ENCODE measurements at places on chromosomes 2 and 18.

DNA sequence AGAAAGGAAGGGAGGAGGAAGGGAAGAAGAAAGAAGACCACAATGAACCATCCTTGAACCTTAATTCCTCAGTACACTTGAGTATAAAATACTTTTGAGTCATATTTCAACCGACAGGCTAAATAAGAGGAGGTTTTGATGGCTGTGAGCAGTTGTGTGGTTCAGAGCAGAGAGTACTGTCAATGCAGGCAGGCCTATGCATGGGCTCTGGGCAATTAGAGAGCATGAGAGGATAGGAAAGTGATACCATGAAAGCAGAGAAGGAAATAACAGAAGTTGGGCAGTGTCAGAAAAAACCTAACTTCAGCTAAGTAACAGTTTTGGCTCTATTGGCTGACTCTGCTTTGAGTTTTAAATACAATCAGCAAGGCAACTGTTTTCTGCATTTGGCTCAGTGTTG is 123.6 kb upstream of the STK17B start:
- no peak for DNase-seq

- peak; percentile 34 for DNase-seq
Measured at GRCh38 chr2:219386532-219387280, 1.0 kb downstream of the DNPEP start.

- DNase-seq: peak; percentile 56
Measured at GRCh38 chr2:23624378-23624777, 239.4 kb downstream of the KLHL29 start.

GRCh38 chr18:73735836-73736235 is 411.8 kb downstream of the FBXO15 start:
- DNase-seq: no peak

DNA sequence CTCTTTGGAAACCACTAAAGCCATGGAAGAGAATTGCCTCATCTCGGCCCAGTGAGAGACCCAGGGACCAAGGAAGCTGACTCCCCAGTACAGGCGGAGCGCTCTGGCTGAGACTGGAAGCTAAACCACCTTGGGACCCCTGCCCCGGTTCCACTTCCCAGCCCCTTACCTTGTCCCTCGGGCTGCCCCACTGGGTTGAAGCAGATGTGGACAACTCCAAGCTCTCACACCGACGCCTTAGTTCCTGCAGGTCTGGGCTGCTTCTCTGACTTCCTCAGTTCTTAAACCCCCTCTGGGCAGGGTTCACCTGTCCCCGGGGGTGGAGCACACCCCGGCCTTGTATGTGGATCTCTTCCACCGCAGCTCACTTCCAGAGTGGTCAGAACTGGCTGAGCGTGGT is 266.2 kb downstream of the PHLPP1 start:
- DNase-seq: no peak

- DNase-seq: no peak
Measured at GRCh38 chr18:49073437-49073836, 122.7 kb upstream of the SMAD7 start.

DNA sequence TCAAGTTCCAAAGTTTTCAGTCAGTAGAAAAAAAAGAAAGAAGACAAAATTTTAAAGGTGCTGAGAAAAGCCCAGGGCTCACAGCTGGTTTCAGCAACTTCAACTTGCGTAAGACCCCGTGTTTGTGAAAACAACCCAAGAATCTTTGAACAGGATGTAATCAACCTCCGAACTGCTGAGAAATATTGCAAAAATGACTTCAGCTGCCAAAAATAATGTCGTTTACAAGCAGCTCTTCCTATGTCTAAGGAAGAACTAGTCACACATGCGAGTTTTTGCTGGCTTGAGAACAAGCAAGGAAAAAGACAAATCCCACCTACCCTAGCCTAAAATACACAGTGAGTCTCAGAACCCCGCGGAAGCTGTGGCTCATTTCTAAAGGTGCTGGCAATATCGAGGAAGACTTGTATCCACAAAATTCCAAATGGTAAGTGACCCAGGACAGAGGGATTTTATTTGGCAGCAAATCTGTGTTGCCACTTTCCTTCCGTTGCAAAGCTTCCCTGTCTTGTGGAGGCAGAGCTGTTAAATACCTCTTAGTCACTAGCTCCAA is 59.8 kb upstream of the SLC8A1 start:
- DNase-seq: peak; percentile 61

- DNase-seq: no peak
Measured at GRCh38 chr18:59681051-59681450, 16.2 kb downstream of the CCBE1 start.

- DNase-seq: no peak
Measured at GRCh38 chr2:149860276-149860921, 272.8 kb upstream of the MMADHC start.

GRCh38 chr2:231673348-231673770 is 35.0 kb upstream of the PTMA start:
- no peak for DNase-seq

DNA sequence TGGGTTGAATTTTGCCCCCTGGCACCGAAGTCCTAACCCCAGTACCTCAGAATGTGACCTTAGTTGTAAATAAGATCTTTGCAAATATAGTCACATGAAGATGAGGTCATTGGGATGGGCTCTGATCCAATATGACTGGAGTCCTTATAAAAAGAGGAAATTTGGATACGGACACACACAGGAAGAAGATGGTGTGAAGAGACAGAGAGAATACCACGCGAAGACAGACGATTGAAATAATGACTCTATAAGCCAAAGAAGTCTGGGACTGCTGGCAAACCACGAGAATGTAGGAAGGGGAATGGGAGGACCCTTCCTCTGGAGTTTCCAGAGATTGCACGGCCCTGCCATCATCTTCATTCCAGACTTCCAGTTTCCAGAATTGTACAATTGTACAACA is 98.6 kb downstream of the CPO start:
- DNase-seq: no peak

DNA sequence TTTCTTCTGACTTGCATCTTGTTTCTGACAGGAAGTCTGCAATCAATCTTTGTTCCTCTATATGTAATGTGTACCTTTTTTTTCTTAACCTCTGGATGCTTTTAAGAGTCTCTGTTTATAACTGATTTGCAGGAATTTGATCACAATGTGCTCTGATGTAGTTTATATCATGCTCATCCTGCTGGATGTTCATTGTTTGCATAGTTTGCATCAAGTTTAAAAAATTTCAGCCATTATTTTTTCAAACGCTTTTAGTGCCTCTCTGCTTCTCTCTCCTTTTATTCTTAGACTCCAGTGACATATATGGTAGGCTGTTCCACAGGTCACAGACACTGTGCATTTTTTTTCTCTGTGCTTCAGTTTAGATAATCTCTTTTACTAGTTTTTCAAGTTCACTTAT is 23.9 kb downstream of the RBKS start:
- no peak for DNase-seq

DNA sequence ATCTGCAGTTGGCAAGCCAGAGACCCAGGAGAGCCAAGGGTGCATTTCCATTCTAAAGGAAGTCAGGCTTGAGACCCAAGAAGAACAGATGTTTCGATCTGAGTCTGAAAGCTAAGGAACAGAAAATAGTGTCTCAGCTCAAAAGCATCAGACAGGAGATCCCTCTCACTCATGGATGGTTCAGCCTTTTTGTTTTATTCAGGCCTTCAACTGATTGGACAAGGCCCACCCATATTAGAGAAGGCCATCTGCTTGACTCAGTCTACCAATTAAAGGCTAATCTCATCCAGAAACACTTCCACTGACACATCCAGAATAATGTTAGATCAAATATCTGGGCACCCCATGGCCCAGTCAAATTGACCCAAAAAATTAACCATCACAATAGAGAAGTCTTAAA is 255.0 kb downstream of the TXNL1 start:
- no peak for DNase-seq

- DNase-seq: peak; percentile 71
Measured at GRCh38 chr2:138373993-138374408, 127.6 kb upstream of the SPOPL start.

DNA sequence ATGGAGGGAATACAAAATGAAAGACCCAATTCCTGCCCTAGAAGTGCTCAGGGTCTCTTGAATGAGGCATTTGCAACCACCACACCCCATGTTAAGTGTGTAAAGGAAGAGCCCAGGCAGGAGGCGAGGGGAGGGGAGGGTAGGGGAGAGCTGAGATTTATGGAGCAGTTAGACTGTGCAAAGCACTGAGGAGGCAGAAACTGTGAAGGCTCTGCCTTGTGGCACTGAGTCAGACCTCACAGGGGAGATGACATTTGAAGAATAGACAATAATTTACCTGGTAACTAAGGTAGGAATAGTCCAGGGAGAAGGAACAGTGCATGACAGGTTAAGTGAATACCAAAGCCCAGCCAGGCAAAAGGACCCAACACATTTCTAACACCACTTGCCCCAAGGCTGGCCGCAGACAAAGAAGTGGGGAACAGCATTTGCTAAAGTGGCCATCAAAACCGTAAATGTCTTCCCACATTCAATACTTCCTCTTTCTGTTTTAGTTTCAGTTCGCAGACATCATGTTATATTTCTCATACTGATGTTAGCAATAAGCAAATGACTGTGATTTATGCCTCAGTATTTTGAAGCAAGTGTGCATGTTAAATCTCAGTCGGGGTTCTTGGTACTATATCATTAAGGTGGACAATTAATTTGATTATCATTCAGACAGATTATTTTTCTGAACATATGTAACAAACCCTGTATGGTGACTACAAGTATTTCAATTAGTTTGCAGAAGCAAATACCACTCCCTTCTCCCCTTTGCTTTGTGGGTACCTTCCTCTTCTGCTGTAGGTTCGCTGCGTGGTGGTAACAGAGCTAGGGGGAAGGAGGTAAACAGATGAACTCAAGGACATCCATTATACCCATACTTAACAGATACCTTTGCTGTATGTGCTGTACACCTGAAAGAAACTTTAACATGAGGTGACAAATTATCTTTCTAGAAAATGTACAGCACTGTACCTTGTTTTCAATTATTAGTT is 27.5 kb downstream of the CDH20 start:
- peak; percentile 34 for DNase-seq

DNA sequence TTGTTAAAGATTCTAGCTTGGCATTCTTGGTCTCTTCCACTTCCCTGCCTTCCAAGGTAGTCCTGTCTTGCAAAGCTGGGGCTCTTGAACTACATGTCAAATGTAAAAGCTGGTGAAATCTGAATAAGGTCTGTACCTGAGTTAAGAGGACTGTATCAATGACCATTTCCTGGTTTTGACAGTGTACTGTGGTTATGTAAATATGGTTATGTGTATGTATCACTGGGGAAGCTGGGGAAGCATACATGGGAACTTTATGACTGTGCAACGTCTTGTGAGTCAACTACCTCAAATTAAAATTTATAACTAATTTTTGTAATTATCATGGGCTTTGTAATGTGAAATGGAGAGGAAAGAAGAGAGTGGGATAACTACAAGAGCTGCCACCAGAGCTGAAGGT is 81.7 kb downstream of the COL4A4 start:
- no peak for DNase-seq

- peak; percentile 10 for DNase-seq
Measured at GRCh38 chr2:166413255-166413654, 37.5 kb upstream of the SCN9A start.

GRCh38 chr18:22279741-22280452 is 110.5 kb downstream of the GATA6 start:
- DNase-seq: no peak

GRCh38 chr18:40048886-40049650 is 1906.0 kb upstream of the PIK3C3 start:
- no peak for DNase-seq

DNA sequence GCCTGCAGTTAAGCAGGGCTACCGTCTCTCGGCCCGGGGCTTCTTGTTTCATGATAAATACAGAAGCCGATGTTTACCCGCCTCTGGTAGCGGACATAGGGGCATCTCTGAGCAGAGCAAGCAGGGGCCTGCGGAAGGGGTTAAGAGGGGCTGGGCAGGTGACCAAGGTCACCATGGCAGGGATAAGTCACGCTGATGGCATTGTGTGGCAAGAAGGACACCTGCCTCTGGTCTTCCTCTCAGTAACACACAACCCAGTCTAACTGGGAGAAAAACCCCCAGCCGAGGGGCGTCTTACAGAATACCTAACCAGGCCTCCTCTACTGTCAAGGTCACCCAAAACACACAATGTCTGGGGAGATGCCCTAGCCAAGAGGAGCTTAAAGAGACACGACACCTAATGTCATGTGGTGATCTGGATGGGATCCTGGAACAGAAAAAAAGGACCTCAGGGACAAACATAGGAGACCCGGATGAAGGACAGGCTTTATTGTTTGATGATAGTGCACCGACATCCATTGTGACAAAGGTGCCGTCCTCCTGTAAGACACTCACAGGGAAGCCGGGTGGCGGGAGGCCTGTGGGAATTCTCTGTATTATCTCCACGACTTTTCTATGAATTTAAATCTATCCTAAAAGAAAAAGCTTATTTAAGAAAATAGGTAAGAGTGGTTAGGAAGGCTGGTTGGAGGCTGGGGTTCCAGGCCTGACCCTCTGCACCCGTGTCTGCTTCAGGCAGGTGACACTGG is 24.8 kb downstream of the SH3BP4 start:
- DNase-seq: no peak

GRCh38 chr2:134502104-134502503 is 216.7 kb downstream of the TMEM163 start:
- DNase-seq: no peak

DNA sequence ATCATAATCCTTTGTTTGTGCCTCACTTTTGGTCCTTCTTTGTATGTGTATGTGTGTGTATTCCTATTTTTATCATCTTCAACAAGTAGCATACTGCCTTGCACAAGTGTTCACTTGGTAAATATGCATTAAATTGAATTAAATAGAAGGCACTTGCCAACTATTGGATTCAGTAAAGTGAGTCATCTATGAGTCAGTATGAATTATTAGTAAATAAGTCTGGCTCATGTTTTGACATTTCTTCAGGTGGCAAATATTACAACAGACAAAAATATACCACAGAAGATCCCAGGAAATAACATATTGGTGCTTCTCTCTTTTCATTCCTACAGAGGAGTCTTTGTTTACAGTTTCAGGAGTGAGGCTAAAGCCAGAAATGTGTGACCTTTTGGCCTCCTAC is 84.1 kb downstream of the CDK15 start:
- no peak for DNase-seq

- no peak for DNase-seq
Measured at GRCh38 chr18:9987345-9987744, 73.5 kb downstream of the VAPA start.

- DNase-seq: no peak
Measured at GRCh38 chr2:186523791-186524190, 37.7 kb downstream of the ZC3H15 start.

GRCh38 chr2:236715077-236715476 is 145.5 kb downstream of the ACKR3 start:
- DNase-seq: peak; percentile 10

GRCh38 chr2:232013701-232014353 is 52.3 kb downstream of the DIS3L2 start:
- peak; percentile 59 for DNase-seq

GRCh38 chr2:57894381-57894780 is 152.2 kb upstream of the VRK2 start:
- DNase-seq: no peak

- DNase-seq: peak; percentile 50
Measured at GRCh38 chr2:8977758-8978157, 25.7 kb downstream of the MBOAT2 start.
